ENCODE measurements at places on chromosomes 4 and X.

DNA sequence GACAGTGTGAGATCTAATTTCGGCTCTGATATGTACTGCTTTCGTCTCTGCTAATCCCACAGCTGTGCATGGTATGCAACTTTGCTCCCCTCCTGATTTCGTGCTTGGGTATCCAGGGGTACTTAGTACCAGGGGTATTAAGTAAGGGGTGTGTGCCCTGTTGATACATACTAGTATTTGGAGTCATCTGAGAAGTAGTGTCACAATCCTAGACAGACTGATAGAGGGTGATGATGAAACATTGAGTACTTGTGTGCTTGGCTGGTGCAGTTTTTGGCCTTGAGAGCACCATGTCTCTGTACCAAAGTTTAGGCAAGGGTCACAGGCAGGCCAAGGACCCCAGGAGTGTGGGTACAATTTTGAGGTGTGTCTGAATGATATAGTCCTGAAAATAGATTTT lies 10.9 kb downstream of the GPAT3 start:
- no peak for DNase-seq

- no peak for DNase-seq
Measured at GRCh38 chr4:137676357-137676998, 144.2 kb upstream of the PCDH18 start.

DNA sequence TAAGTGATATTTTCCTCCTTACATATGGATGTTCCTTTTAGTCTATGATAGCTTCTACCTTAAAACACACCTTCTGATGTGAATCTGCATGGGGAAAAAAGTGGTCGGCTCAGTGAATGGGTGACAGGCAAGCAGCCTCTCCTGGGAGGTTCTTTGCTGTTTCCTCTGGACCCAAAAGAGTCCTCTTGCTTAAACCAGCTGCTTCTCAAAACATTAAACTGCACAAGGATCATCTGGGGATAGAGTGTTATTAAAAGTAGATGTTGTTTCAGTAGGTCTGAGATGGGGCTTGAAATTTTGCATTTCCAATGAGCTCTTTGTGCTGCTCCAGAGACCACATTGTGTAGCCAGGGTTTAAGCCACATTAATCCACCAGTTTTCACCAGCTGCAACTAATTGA lies 452.9 kb downstream of the IL1RAPL1 start:
- DNase-seq: no peak

GRCh38 chrX:121666171-121666570 lies 618.8 kb downstream of the GLUD2 start:
- no peak for DNase-seq

GRCh38 chr4:163591614-163592020 lies 97.1 kb downstream of the TMA16 start:
- no peak for DNase-seq

- no peak for DNase-seq
Measured at GRCh38 chr4:11105715-11106114, 323.0 kb downstream of the HS3ST1 start.

DNA sequence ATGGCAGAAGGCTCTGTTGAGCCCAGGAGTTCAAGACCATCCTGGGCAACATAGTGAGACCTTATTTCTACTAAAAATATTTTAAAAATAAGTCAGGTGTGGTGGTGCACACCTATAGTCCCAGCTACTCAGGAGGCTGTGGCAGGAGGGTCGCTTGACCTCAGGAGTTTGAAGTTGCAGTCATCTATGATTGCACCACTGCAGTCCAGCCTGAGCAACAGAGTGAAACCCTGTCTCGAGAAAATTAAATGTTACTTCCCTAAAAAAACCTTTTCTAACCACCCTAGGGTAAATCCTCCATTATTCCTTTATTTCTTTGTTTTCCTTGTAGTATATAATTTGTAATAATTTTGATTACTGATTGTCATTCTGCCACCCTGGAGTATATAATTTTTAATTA lies 7.9 kb downstream of the FAM200B start:
- no peak for DNase-seq

DNA sequence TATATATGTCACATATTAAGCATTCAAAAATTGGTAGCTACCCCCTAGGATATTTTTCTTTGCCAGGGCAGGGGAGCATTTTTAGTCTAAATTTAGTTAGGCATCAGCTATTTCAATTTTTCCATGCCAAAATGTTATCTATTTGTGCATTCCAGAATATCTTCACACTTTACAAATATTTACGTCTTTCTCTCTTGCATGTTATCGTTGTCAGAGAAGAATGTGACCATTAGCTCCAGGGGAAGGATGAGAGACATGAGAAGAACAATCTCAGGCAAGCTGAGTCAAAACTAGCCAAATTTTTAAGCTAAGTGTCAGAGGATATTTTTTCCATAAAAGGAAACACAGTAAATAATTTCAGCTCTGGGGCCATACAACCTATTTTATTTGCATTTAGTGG lies 885.0 kb upstream of the EPHA5 start:
- DNase-seq: no peak

DNA sequence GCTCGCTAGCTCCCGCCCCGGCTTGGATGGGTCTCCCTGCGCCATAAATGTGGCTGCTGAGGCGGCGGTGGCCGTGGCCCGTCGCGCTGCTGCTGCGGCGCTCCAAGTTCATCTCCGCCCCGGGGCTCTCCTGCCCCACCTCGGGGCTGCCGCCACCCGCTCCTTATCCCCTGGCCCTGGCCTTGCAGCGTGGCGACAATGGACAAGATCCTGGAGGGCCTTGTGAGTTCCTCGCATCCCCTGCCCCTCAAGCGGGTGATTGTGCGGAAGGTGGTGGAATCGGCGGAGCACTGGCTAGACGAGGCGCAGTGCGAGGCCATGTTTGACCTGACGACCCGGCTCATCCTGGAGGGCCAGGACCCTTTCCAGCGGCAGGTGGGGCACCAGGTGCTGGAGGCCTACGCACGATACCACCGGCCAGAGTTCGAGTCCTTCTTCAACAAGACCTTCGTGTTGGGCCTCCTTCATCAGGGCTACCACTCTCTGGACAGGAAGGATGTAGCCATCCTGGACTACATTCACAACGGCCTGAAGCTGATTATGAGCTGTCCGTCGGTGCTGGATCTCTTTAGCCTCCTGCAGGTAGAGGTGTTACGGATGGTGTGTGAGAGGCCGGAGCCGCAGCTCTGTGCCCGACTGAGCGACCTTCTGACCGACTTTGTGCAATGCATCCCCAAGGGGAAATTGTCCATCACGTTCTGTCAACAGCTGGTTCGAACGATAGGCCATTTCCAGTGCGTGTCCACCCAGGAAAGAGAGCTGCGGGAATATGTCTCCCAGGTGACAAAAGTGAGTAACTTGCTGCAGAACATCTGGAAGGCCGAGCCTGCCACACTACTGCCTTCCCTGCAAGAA lies 763 bp downstream of the USP38 start:
- DNase-seq: no peak

- no peak for DNase-seq
Measured at GRCh38 chr4:63105839-63106238, 1303.4 kb downstream of the TECRL start.

DNA sequence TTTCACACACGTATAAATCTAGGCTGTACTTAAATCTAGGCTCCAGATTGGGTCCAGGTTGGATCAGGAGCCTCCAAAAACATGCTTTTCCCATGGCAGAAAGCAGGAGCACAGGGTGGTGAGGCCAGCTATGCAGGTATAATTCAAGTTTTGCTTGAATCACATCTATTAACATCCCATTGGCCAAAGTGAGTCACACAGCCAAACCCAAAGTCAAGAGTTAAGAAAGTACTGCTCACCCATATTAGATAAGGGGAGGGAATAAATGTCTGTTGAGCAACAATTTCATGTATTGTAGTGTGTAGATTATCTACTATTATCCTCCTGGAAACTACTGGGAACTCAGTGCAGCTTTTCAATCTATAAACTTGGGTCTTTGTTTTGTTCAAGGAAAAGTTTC lies 12.8 kb downstream of the SUPT20HL2 start:
- DNase-seq: no peak

- DNase-seq: no peak
Measured at GRCh38 chr4:72496119-72496518, 72.9 kb downstream of the ADAMTS3 start.

DNA sequence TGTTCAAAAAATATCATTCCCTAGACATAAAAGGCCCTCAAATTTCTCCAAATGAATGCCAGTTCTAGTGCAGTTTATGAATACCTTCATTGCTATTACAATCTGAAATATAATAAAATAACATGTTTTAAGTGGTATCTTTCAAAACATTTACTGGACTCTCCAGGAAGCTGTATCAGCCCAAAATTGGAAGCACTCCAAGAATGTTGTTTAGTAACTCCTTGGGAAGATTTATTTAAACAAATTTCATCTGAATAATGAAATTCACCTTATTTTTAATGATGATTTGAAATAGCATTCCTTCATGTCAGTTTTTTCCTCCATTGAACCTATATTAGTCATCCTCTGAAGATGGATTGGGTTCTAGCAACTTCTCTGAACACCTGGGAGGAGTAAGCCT lies 217.2 kb upstream of the PCDH18 start:
- no peak for DNase-seq

- no peak for DNase-seq
Measured at GRCh38 chrX:1750267-1750666, 135.4 kb downstream of the ASMT start.

- DNase-seq: no peak
Measured at GRCh38 chrX:27968352-27968751, 12.9 kb downstream of the DCAF8L1 start.

GRCh38 chrX:134025986-134026545 lies 40.7 kb upstream of the GPC3 start:
- DNase-seq: no peak

DNA sequence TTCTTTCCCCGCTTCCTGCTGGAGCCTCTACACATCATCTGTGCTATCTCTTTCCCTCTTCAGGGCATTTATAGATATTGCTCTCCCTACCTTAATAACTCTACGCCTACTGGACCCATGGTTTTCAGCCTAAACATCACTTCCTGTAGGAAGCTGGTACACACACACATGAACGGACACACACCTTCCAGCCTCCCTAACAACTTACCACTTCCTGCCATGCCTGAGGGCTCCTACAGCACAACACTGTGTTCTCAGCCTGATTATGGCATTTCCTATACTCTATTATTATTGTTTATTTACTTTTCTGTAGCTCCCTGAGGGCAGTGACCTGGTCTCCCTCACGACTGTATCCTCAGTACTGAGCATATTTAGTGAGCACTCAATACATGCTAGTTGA lies 163.6 kb upstream of the MAP3K15 start:
- DNase-seq: no peak

DNA sequence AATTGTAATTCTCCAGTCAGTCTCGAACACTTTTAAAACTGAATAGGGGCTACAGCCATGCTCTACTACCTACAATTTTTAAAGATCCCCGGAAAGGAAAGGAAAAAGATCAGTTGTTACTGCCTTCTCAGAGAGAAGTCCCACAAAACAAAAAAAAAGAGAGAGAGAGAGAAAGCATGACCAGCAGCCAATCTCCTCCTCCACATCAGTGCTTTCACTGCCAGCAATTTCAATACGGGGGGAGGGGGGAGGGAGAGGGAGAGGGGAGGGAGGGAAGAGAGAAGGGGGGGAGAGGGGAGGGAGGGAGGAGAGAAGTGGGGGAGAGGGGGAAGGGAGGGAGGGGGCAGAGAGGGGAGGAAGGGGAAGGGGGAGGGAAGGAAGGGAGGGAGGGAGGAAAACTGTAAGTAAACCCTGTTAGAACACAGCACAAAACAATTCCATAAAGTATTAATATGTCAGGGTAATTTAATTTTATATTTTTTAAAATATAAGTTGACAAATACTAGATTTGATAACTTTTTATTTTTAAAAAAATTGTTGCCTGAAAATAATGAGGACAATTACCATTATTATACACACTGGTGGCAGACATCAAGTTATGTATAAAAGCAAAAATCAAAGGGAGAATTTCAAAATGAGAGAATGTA lies 108.0 kb downstream of the LRBA start:
- DNase-seq: no peak

- no peak for DNase-seq
Measured at GRCh38 chrX:4043951-4044350, 330.5 kb upstream of the PRKX start.

- DNase-seq: no peak
Measured at GRCh38 chr4:176817204-176817603, 24.5 kb upstream of the VEGFC start.

DNA sequence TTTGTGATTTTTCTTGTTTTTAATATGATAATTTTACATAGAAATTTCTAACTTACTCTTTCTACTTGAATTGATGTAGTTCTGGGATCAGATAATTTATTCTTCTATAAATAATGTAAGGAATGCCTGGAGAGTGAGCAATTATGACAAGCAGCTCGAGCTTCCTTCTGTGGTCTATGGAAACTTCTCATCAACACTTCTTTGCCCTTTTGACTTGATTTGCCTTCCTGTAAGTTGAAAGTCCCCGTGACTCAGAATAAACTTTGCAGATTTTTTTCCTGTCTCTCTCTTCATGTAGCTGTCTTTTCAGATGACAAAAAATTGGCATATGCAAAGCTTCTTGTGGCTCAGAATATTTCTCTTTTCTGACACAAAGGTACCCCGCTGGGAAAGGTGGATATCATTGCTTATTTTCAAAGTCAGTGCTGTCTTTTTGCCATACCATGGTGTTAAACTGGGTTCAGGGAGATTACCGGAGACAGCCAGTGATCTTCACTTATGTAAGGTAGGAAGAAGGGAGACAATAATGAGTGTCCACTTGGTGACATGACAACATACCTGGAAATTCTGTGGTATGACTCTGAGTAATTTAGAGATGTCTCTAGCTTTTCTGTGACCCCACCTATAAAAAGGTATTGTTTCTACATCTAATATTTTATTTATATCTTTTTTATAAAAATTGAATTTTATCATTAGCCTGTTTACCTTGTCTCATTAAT lies 278.6 kb upstream of the GNPDA2 start:
- no peak for DNase-seq

- no peak for DNase-seq
Measured at GRCh38 chrX:11451151-11451550, 157.9 kb downstream of the AMELX start.

GRCh38 chr4:101678180-101678579 lies 112.3 kb upstream of the BANK1 start:
- no peak for DNase-seq

- no peak for DNase-seq
Measured at GRCh38 chr4:41638203-41638602, 100.2 kb downstream of the LIMCH1 start.

DNA sequence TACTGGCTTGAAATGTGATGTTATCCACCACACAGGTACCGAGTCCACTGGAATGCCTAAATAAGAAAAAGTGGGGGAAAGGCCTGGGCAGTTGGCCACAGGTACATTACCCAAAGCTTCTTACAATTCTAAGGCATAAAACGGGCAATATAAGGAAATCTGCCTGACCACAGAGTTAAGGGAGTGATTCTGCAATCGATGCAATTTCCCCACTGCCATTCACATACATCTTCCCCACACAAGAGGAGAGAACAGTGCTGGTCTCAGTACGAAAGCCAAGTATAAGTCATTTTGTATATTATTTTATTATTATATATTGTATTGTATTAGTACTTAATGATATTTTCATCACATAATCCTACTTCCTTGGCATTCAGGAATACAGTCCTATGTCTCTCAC lies 30.6 kb downstream of the RFC1 start:
- DNase-seq: no peak

GRCh38 chrX:116114999-116115398 lies 55.5 kb upstream of the AGTR2 start:
- no peak for DNase-seq

GRCh38 chrX:134632355-134632754 lies 25.9 kb downstream of the PLAC1 start:
- no peak for DNase-seq

- DNase-seq: no peak
Measured at GRCh38 chr4:119937746-119938145, 128.9 kb downstream of the MAD2L1 start.
